EH (cell line): ENCODE measurements at places on chromosomes 3 and 15.
A peak's percentile ranks its signal among the peaks of the same experiment; 100 is the strongest.

DNA sequence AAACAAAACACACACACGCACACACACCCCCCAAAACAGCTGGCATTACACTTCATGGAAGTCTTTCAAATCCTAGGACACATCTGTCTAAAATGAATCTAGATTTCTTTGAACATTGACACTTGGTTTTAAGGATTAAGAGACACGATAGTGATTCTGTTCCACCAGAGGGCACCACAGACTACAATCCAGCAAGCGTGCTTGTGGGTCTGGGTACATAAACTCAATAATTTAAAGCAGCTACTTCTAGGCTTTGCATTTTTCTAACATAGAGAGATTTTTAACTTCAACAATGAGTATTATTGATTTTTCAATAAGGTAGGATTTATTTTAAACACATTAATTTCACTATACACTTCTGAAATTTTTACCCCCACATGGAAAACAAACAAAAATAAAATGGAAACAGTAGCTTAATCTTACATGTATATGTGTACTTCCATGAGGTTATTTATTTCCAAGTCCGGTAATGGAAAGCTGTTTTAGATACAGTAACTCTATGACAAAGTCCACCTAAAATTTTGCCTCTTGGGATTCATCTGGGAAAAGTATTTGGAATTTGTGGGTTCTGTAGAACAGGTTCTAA lies 564.0 kb upstream of the TGFBR2 start:
- DNase-seq, result peak; percentile 74

DNA sequence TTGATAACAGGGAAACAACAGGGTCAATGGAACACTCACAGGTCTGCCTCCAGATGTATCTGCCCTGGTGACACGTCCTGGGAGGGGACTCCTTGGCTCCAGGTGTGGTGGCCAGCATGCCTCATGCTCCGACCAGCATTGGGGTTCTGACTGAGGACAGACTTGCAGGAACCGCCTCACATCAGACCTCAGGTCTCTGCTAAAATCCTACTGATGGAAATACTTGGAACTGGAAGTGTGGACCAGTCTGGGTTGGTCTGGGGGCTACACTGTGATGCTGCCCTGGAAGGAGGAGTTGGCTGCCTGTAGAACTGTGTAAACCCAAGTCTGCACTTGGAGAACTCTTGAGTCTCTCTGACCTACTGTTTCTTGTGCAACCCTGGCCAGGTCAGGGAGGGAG lies 17.1 kb upstream of the KY start:
- DNase-seq, result no peak

GRCh38 chr3:193704431-193704830 lies 111.4 kb downstream of the OPA1 start:
- no peak for DNase-seq

GRCh38 chr3:71513515-71513914 lies 70.0 kb downstream of the FOXP1 start:
- no peak for DNase-seq

GRCh38 chr3:193187070-193187722 lies 53.8 kb upstream of the PLAAT1 start:
- DNase-seq, result no peak
